NCI-H2029 treated with DMSO at 0.1 percent for 48 hours (cell line): ENCODE measurements at places on chromosomes 7 and 10.

- DNase-seq, result no peak
These were observed 219.0 kb upstream of the MEOX2 start for GRCh38 chr7:15905251-15906040.

DNA sequence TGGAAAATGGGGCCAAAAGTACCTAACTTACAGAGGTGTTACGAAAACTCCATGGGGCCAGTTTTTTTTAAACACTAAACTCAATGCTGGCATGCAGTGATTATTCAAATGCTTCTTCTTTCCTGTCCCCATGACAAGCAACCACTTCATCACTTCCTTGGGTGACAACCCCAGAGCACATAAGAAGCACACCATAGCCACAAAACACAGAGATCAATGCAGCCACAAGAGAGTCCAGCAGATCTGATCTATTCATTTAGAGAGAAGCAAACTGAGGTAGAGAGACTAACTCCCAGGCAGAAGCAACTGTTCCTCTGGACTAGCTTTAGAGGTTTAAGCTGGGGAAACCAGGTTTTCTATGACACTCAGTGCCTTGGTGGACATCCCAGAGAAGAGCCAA lies 180.0 kb downstream of the GRID1 start:
- no peak for DNase-seq

DNA sequence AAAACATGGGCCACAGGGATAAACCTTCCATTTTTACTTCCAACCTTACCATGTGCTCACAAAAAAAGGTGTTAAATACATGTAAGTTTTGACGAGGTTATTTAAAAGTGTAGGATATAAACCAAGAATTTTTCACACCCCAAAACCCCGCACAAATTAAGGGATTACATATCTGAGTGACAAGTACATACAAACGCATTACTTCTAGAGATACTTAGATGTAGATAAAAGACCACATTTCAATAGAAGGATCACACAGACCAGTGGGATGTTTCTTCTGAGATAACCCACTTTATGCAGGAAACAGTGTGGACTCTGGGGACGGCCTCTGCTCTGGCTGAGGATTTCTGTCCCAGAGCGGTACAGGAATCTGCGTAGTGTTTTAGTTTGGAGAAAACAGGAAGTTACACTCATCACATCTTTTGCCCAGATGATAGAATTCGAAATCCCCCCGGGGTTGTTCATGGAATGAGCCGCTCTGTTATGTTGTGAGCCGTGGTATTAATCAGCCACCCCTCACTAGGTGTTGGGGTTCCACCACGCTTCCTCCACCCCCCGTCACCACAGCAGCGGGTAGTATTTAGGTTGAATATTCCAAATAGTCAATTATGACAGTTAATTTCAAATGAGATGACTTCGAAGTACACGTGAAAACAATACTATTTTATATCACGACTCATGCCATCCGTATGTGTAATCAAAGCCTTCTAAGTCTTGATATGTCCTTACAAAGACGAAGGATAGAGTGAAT lies 1.3 kb upstream of the CUL1 start:
- no peak for DNase-seq

DNA sequence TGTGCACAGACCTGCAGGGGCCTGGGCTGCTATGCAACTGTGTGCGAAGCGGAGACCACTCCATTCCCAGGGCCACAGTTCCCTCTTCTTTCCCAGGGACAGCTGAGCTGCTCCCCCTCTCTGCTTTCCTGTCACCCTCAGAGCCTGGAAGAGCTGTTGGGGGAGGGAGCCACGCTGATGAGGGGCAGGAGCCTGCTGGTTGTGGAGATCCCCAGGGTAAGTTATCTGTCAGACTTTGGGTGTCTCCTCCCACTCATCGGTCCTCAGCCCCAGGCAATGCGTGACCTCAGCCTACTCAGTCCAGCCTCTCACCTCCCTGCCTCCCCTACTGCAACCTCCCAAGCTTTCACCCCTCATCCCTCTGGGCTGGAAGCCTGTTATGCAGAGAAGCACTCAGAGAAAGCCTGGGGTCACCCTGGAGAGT lies 53.5 kb downstream of the ZNF467 start:
- DNase-seq, result no peak

DNA sequence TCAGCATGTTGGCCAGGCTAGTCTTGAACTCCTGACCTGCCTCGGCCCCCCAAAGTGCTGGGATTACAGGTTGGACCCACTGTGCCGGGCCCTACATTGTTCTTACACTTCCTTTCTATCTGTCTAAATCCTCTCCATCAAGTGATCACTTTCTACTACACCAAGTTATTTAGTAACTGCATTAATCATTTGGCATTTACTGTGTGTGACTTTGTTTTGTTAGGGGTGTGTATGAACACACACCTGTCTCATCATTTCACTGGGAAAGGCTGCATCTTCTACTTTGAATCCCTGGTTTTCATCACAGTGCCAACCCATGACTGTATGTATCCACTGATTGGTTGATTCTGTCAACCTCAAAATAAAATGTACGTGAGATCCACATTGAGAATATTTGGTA lies 23.0 kb upstream of the CCDC71L start:
- DNase-seq, result no peak

- DNase-seq, result no peak
These were observed 104.9 kb upstream of the FOXP2 start for GRCh38 chr7:114309729-114310128.

- DNase-seq, result no peak
These were observed 14.9 kb upstream of the COL13A1 start for GRCh38 chr10:69786791-69787190.

DNA sequence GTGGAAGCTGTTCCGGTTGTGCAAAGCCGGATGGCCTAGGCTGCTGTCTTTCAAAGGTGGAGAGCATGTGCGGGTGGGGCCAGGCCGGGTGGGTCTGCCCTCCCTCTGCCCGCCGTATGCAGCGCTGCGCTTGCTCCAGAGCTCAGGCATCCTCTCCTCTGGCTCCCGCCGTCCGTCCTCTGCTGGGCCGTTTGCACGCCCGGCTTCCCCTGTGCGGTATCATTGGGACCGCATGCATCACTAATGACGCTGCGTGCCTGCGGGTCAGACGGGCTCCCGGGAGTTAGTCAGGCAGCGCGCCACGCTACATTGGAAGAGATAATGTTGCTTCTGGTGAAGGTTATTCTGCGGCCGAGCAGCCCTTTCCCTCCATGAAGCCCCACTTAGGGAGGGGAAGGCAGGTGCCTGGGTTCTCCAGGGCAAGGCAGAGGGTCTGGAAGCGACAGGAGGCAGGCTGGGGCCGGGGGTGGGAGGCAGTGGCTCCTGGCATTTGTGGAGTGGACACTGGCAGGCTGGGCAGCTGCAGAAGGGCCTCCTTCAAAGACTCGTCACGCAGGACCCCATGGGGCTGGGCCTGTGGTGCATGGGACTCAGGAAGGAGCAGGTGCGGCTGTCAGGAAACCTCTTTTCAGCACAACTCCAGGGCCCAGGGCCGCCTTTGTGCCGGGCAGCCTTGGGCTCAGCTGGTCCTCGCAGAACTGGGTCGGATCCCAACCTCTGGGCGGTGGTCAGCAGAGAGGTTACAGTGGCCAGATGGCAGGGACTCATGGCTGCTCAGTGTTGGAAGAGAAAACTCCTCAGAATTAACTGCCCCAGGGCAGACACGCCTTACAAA lies 318.5 kb downstream of the WDR37 start:
- DNase-seq, result no peak
